ENCODE measurements at places on chromosomes 5 and 9.

GRCh38 chr5:138737494-138738265 is 15.5 kb upstream of the CTNNA1 start:
- no peak for DNase-seq

- no peak for DNase-seq
Measured at GRCh38 chr9:33475357-33475756, 1.6 kb upstream of the NOL6 start.

DNA sequence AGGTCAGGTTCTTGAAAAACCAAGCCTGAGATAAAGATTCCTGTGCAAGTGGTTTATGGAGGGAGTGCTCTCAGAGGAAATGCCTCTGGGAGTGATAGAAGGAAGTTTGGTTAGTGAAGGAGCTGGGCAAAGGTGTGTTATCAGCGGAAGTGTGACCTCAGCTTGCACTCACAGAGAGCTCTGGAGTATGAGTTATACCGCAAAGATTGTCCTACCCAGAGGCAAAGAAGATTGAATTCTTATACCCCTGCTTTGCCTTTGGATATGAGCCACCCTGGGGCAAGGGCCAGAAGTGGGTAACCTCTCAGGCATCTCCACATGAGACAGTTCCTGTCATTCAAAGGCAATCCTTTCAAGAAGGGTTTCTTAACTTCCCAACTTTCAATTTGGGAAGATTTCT is 145.6 kb downstream of the MUSK start:
- no peak for DNase-seq

GRCh38 chr9:3137347-3137695 is 293.4 kb upstream of the PUM3 start:
- DNase-seq: no peak

- no peak for DNase-seq
Measured at GRCh38 chr9:133397370-133397769, 20.4 kb downstream of the REXO4 start.

GRCh38 chr5:29550523-29550922 is 1643.0 kb upstream of the CDH6 start:
- no peak for DNase-seq
